ENCODE measurements at places on chromosomes 3 and 15.
A peak's percentile ranks its signal among the peaks of the same experiment; 100 is the strongest.

DNA sequence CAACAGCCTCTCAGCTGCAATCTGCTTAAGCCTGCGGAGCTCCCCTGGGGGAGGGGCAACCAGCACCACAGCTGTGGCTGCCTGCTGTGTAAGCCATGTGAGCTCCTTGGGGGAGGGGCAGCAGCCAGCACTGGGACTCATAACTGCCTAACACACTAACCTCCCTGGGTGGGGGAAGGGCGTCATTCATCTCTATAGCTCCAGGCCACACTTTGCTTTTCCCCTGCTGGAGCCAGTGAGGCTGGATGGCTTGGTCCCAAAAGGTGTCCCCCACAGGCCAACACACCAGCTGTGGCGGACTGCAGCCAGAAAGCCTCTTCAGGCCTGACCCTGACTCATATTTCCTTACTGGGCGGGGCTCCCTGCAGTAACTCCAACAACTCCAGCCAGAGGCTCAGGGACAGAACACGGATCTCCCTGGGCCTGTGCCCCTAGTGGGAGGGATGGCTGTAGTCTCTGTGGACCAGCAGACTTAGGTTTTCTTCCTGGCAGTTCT, 129.8 kb downstream of the PPM1L start:
- no peak for DNase-seq

DNA sequence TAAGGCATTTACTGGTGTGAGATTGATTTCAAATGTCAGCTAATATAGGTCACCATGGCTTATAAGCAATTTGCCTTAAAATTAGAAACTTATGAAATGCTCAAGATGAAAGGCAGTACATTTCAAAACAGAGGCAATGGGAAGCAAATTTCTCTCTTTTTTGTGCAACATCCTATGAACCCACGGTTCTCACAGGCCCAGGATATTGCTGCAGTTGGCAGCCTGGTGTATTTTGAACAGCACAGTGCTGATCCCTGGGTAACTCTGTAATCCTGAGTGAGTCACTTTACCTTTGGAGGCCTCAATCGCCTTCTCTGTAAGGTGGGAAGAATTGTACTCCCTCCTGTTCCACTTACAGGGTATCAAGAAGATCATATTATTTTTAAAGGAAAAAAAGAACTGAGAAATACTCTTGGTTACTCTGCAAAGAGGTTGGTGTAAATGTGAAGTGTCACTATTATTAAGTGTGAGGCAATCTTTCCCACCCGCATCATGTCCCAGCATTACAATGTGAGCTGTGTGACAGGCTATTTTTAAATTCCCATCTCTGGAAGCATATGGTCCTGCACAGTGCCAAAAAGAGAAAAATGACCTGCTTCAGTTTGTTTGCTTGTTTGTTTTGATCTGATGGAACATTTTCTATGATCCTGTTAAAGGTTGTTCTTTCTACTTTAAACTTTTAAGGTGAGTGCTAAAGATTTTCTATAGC, 190.1 kb upstream of the LPP start:
- DNase-seq: no peak

GRCh38 chr3:155228676-155229075, 64.8 kb downstream of the STRIT1 start:
- DNase-seq: no peak

- no peak for DNase-seq
Measured at GRCh38 chr3:176623468-176624150, 573.7 kb downstream of the TBL1XR1 start.

DNA sequence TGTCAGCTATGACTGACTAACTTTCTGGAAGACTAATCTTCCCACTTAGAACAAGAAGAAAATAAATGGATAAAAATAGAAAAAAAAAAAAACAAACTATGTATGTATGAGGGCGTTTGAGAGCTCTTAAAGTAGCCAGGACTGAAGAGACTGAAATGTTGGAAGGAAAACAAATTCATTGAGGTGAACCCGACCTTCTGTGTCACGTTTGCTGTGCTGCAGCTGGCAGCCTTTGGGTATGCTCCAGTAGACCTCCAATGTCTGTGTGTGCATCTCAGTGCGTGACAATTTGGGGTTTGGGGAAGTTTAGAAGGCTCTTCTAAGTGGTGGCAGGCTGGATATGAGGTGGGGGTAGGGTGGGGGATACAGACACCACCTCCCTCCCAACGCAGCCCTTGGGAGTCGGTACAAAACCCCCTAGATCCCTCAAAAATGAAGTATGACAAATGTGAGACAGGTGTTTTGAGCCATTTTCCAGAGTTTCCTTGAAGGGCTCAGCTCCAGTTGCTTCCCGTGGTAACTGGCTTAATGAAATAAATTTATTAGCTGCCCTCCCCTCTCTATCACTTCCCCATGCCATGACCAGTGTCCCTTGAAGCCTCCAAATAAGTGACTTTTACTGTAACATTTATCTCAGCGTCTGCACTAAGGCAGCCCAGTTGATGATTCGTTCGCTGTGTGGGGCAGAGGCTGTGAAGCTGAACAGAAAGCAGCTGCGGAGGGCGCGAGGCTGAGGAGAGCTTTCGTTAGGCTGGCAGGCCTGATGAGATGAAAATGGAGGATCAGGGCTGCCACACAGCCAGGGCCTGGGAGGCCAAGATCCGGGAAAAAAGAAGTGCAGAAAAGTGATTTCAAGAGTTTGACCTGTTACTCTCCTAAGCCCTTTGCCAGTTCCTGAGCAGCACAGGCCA, 34.9 kb upstream of the GABRB3 start:
- no peak for DNase-seq

- DNase-seq: no peak
Measured at GRCh38 chr15:31489801-31490646, 163.4 kb downstream of the KLF13 start.

DNA sequence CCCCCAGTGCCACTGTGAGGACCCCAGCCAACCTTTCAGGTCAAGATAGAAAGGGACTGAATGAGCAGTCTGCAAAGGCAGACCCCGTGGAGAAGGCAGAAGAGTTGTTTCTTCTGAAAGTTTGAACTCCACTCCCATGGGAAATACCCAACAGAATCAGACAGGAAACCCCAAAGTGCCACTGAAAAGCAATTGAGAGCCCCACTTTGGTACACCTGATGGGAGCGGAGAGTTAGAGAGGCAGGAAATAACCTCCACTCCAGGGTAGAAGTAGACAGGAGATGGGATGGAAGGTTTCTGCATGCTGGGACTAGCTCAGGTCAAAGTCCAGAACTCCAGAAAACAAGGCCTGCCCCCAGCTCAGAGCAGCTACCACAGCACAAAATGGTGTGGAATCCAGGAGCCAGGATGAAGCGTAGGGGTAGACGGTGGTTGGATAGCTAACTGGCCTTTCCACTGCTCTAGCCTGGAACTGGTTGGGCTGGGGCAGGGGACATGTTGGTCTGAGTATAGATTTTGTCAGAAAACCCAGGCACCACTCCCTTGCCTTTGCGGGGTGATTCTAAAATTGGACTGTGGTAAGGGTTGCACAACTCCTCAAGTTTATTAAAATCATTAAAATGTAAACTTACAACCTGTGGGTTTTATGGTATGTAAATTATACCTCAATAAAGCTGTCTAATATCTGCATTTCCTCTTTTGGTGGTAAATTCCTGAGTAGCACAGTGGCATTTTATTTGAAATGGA, 1.9 kb upstream of the RAB43 start:
- DNase-seq: no peak

DNA sequence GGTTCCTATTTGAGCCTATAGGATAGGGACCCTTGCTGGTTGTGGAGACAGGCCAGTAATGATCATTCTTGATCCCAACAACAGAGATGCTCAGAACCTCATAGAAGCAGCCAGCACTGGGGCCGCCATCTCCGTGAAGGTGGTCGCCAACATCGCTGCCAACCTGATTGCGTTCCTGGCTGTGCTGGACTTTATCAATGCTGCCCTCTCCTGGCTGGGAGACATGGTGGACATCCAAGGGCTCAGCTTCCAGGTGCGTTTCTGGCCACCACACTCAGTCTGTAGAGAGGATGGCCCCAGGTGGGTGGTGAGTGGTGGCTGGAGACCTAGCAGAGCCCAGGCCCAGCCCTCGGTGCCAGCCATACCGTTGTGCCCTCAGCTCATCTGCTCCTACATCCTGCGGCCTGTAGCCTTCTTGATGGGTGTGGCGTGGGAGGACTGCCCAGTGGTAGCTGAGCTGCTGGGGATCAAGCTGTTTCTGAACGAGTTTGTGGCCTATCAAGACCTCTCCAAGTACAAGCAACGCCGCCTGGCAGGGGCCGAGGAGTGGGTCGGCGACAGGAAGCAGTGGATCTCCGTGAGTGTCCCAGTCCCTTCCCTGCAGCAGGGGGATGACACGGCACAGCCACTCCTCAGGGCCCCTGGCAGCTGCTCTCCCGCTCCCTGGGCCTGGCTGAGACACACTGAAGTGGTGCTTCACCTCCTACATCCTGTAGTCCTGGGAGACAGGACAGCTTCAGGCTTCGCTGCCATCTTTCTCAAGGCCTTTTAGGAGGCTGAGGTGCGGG, 46.5 kb upstream of the PDE8A start:
- no peak for DNase-seq

DNA sequence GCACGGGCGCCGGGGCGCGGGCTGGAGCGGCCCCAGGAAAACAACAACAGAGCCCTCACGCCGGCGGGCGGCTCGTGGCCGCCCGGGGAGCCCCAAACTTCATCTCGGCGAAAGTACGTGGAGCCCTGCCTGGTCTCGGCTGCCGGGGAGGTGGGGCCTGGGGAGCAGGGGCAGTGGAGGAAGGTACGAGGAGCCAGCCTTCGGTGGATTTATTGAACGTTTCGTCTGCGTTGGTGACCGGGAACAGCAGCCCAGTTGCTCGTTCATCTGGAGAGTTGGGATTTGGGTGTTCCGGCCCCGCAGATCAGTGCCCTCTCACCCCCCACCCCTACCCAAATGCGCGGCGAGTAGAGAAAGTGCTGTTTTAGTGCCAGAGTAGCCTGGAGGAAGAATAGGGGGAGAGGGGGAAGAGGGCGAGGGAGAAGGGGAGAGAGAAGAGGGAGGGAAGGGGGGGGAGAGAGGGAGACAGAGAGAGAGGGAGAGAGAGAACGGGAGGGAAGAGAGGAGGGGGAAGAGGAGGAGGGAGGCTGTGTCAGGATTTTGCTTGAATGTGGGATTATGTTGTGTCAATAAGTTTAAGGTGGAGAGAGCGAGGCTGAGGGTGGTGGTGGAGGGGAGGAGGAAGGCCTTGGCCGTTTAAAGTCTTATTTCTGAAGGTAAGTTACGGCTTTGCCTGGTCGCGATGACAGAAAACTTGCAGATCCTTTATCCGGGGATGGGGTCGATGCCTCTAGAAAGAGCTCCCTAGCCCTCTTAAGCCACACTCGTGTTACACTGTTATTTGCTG, 970 bp downstream of the BBX start:
- peak; percentile 24 for DNase-seq

DNA sequence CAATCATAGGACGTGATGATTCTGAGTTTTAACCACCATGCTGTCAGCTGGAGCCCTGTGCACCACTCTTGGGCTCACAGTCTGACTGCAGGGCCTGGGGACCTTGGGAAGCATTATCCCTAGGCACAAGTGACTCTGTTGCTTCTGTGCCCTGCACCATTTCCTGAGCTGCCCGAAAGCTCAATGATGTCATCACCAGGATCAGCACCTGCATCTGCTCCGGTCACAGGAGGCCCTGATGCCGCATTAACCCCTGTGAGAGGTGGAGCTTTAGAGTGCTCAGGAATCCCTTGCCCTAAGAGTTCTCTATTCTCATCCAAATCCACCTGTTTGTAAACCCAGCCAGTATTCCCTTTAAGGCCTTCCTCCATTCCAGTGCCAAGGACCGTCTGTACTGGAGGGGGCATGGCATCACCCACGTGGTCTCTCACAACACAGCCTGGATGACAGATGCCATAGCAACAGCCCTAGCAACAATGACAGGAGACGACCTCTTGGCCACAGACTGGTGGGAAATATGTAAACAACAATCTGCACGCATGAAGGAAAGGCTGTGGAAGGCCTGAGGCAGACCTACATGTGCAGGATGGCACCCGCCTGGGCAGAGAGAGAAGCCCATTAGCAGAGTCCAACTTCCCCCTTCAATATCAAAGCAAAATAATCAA, 37.9 kb downstream of the NTRK3 start:
- no peak for DNase-seq

GRCh38 chr3:37969596-37970100, 20.9 kb upstream of the VILL start:
- DNase-seq: no peak

DNA sequence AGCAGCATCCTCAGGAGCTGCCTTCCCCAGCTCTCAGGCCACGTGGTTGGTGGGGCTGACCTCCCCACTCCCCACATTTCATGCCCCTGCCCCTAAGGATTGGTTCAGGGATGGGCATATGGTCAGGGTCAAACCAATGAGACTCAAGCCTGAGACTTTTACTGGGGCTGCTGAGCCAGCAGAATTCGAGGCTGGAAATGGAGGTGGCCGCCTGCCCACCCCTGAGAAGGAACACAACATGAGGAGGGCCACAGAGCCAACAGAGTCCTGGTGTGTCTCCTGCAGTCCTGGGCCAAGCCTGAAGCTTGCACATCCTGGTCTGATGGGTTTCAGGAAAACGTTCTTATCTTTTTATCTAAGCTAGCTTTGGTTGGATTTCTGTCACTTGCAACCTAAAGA, 5.9 kb downstream of the EHD4 start:
- no peak for DNase-seq

GRCh38 chr3:154469585-154469984, 39.6 kb upstream of the GPR149 start:
- DNase-seq: no peak

- no peak for DNase-seq
Measured at GRCh38 chr3:116445311-116445841, at the start of gene LSAMP. Gene LSAMP (minus strand): TSS chr3:116445487.

DNA sequence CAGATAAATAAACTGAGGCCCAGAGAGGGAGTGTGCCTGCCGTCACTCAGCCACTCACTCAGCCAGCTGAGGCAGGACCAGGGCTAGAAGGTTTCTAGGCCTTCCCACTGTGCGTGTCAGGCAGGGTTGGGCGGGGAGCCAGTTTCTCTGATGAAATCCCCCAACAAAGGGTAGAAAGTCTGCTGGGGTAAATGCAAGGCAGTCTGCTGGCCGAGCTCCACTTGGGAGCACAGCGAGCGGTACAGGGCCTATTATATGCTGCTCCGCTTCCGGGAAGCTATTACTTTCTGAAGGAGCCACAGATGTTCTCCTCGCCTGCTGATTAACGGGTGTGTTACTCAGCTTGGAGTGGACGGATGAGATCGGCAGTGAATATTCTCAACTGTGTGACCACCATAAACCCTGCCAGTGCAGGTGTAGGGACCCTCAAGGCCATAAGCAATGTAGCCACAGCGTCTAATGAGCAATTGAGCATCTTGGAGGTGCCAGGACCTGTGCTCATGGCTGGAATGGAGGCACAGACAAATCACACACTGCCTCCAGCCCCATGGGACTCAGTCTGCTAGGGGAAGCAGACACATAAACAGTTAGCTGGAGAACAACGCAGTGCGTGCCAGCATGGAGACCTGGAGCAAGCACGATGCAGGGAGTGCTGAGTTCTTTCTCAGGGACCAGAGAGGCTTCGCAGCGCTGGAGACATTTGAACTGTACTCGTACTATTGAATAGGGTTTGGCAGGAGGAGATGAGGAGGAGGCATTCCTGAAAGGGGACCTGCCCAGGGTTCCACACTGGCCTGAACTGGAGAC, 42.1 kb downstream of the CORO2B start:
- no peak for DNase-seq

DNA sequence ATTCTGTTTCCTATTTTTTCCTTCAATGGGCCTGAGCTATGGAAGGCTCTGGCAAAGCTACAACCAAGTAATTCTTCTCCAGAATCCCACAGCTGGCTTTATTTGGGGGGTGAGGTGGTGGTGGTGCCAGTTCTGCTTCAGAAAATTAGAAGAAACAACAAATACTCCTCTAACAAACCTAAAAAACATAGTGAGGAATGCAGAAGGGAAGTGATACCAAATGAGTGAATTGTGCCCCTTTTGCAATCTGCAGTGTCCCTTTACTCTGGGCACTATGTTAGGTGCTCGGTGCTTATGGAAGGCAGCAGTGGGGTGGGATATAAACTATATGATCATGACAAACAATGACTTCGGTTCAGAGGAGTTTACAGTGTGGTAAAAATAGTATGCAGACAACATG, 90.4 kb upstream of the ROPN1 start:
- no peak for DNase-seq
